Inflammatory macrophage treated with lipopolysaccharide for 1 hour (primary cell): ENCODE measurements at places on chromosomes 2 and 18.

DNA sequence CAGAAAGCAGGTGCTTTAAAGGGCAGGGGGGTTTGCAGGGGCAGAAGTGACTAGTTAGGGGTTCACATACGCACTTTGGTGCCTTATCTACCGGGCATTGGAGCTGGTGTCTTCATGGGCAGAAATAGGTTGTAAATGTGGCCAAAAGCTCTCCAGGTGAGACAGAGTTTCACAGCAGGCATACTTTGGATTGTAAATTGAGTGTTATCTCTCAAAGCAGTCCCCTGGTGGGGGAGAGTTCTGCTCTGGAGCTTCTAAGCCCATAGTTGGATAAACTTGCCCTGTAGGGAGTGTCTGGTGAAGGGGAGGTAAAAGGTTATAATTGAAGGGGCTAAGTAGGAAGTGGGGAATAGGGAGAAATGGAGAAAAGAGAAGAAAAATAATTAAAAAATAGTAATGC, 43.1 kb downstream of the COL4A3 start:
- DNase-seq, result no peak

DNA sequence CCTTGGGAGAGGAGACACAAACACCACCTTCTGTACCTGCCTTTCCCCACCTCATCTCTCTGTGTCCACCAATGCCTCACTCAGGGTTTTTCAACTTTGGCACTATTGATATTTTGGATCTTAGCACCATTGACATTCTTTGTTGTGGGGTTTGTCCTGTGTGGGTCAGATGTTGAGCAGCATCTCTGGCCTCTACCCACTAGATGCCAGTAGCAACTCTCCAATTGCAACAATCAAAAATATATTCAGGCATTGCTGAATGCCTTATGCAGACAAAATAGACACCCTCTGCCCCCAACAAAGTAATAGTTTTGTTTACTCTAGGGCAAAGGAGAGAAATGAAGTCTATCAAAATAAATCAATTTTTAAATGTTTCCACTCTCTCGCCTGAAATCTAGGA, 1384.3 kb upstream of the NXPH2 start:
- DNase-seq, result no peak

DNA sequence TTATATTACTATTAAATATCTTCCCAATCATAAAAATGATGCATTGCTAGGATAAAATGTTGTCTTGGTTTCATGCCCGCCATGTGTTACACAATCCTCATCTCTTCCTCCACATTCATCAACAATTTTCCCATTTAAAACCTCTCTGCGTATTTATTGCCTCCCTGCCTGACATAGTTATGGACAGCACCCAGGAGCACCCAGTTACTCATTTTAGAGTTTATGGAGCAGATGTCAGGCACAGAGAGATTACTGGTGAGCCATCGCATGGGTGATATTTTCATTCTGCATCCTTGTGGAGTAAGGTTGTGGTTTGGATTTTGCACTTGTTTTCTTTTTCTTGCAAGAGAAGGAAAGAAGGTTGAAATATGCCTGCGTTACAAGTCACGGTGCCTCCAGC, 116.7 kb upstream of the NPAS2 start:
- no peak for DNase-seq

GRCh38 chr2:126849991-126850535, 48.6 kb upstream of the TEX51 start:
- no peak for DNase-seq

GRCh38 chr2:6011921-6012320, 319.7 kb downstream of the SOX11 start:
- no peak for DNase-seq

GRCh38 chr18:22387787-22388186, 29.9 kb downstream of the CTAGE1 start:
- DNase-seq, result no peak

GRCh38 chr2:204706939-204707338, 161.7 kb downstream of the PARD3B start:
- no peak for DNase-seq

- DNase-seq, result no peak
Observed at GRCh38 chr2:206989311-206989710, 50.0 kb downstream of the CPO start.

- no peak for DNase-seq
Observed at GRCh38 chr2:146295080-146295670, 1549.7 kb upstream of the ACVR2A start.

GRCh38 chr2:104977958-104978357, 59.9 kb upstream of the MRPS9 start:
- DNase-seq, result no peak

DNA sequence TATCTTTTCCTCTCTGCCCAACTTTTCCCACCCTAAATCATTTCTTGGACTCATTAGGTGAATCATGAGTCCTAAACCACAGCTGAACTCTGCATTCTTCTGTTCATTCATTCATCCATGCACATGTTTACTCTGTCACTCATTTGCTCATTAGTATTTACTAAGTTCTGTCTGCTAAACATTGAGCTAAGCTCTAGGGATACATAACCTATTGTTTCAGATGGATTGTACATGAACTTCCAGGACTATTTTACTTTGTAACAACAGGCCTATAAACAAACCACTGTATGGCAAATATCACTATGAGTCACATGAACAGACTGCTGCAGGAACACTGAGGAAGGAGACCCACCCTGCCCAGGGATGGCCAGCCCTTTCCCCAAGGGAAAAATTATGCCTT, 14.6 kb upstream of the DYNC2LI1 start:
- DNase-seq, result no peak

DNA sequence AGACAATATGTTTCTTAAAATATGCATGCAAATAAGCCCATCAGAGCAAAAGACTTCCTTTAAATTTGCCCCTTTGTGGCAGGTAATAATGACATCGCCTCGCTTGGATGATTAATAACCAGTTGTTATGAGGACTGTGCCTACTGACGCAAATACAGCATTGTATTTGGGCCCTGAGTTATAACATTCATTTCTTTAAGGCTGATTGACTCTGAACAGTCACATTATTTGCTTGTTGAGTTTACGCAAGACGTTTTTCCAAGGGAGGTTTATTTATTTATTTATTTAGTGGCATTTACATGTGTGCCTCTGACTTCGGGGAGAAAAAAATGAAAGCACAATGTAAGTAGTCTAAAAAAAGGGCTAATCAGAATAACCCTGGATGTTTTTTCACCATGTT, 88.3 kb downstream of the SLC8A1 start:
- no peak for DNase-seq

GRCh38 chr2:225464346-225465025, 65.0 kb downstream of the NYAP2 start:
- DNase-seq, result peak; percentile 1

- DNase-seq, result no peak
Observed at GRCh38 chr2:169139145-169139544, 69.8 kb downstream of the DHRS9 start.
